MG63 (cell line): ENCODE measurements at places on chromosomes 13 and 19.
A peak's percentile ranks its signal among the peaks of the same experiment; 100 is the strongest.

DNA sequence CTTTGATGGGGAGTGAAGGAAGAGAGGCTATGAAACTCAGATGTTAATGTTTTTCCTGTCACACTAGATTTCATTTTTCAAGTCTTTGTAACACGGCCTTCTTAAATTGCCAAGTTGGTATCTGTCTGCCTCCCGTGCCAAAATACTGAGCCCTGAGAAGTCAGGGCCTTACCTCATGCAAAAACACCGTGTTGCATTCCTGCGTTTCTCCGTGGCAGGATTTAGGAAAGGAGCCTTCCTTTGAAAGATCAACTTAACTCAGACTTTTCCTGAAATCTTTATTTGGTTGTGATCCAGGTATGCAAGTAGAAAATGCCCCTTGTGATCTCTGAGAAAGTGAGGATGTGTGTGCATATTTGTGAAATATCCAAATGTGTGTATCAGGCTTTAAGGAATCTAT is 1291.0 kb upstream of the SLC10A2 start:
- DNase-seq: no peak

- DNase-seq: no peak
These were observed 18.1 kb downstream of the AKT2 start for GRCh38 chr19:40266912-40267600.

DNA sequence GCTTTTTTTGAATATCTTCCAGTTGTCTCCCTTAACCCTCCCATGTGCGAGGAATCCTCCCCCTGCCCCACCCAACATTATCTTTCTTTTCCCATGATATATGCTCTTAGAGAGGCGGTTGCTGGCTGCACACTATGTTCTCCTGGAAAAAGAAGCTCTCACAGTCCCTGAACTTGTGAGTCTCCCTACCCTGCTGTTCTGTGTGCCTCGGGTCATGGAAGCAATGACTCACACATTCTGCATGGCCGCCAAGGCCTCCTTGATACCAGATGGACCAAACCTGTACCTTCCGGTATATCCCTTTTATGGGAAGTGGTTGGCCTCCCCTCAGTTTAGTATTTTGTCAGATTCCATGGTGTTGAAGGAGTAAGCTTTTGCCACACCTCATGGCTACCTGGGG is 705.4 kb downstream of the SLITRK6 start:
- DNase-seq: peak; percentile 22

- no peak for DNase-seq
These were observed 457.6 kb upstream of the SLC10A2 start for GRCh38 chr13:103523858-103524257.

DNA sequence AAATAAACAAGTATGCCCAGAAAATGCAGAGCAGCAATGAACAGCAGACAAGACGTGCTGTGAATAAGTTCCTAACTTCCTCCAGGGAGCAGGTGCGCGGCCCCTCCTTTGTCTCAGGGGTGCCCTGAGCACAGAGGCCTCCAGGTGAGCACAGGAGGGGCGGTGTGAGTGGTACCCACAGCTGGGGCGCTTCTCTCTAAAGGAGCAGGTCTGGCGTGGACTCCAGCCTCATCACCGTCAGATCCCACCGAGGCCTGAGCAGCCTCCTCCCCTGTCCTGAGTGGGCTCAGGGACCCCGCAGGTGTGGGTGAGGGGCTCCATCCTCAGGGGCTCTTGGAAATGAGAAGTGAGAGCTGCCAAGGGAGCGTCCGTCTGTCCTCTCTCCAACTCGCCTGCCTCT is 3.2 kb downstream of the LILRA5 start:
- DNase-seq: no peak

GRCh38 chr13:46168341-46168740 is 13.6 kb downstream of the LCP1 start:
- DNase-seq: no peak

DNA sequence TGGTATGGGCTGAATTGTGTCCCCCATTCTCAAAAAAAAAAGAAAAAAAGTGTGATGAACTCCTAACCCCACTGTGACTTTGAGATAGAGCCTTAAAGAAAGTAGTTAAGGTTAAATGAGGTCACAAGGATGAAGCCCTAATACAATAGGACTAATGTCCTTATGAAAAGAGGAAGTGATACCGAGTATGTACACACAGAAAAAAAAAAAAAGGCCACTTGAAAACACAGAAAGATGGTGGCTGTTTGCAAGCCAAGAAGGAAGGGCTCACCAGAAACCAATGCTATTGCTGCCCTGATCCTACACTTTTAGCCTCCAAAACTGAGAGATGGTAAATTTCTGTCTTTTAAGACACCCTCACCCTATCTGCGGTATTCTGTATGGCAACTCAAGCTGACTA is 955.6 kb downstream of the PCDH17 start:
- DNase-seq: no peak

DNA sequence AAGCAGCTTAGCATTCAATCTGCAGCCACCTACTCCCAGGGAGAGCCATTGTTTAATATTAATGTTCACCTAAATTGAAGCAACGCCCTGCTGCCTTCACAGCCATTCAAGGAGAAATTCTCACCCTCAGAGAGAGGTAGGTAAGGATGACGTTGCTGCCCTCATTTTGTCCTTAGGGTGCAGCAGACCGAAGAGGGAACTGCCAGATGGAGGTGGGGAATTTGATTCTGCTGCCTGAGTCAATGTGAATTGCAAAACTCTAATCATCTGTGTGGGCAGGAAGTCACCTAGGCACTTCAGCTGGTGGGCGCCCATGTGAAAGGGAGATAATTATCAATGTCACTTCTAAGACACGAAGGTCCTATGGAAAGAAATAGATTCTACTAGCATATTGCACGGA is 503.4 kb downstream of the TBC1D4 start:
- no peak for DNase-seq

DNA sequence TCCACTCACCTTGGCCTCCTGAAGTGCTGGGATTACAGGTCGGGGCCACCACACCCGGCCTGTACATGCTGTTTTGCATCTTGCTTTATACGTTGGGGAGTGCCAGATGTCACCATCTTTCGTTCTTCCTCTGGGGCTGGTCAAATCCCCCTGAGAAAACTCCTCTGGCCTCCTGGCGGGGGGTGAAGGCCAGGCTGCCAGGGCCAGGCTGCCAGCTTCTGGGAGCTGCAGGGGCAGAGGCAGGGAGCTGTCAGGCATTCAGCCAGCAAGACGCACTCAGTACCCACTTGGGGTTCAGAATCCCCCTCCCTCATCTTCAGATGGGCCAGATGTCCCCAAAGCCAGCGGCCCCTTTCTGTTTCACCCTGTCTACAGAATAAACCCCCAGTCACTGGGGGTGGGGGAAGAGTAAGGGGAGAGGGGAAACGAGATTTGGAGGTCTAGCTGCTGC is 16.1 kb downstream of the ZSWIM9 start:
- DNase-seq: no peak

DNA sequence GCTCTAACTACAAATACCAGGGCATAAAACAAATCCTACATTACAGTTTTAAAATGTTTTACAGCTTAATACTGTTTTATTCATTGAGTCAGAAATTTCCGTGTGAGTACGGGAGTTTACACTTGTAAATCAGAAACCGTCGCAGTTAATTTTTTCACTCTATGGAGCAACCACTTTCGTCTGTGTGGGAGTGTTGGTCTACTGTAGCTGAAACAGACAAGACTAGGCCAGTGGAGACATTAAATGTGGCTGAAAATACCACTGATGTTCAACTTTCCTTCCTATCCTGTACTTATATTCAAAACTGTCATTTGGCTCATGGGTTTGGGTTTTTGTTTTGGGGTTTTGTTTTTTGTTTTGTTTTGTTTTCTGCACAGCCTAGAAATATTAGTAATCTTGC is 268.7 kb downstream of the DCT start:
- DNase-seq: no peak

DNA sequence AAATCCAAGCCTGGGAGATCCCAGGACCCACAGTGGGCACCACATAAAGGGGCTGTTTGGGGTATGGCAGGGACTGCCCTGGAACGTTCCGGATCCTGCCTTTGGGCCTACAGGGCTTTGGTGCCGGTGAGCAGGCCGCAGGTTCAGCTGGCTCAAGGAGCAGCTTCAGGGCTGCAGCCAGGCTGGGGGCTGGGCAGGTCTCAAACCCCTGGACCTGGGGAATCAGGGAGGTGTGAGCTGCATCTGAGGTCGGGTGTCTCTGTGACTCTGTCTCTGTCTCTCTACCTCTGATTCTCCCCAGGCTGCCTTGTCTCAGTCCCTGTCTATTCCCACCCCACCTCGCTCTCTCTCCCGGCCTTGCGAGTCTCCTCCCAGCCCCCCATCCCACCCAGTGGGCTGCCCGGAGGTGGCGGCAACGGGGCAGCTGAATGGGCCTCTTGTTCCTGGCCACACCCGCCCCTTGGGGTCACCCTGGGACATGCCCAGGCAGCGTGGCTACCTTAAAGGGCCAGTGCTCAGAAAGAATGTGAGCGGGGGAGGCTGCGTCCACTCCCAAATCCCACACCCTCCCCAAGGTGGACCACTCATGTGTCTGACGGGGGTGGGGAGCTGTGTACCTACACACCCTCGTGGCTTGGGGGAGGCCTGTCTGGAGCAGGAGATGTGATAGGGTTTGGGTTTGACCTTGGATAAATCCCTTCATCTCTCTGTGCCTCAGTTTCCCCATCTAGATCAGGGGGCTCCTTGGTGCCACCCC is 31.1 kb downstream of the NFIC start:
- DNase-seq: no peak

GRCh38 chr13:47665043-47665442 is 336.0 kb downstream of the SUCLA2 start:
- no peak for DNase-seq

DNA sequence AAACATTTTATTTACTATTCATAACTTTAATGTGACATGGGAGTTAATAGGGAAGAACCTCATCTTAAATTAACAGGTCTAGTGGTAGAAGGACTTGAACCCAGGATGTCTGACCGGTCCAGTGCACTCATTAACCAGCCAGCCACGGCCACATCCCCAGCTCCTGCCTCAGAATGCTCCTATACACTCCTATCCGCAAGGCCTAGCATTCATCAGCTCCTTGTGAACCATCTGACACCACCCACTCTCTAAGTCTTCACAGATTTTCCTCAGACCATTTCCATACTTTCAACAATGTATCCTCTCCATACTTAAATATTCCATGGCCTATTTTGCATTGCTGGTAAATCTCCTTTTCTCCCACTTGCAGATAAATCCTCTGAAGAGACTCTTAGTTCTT is 98.3 kb downstream of the KLF12 start:
- DNase-seq: no peak

GRCh38 chr13:109778102-109778542 is 8.3 kb downstream of the IRS2 start:
- DNase-seq: no peak

- no peak for DNase-seq
These were observed 524 bp downstream of the PRKCG start for GRCh38 chr19:53882391-53883050.

DNA sequence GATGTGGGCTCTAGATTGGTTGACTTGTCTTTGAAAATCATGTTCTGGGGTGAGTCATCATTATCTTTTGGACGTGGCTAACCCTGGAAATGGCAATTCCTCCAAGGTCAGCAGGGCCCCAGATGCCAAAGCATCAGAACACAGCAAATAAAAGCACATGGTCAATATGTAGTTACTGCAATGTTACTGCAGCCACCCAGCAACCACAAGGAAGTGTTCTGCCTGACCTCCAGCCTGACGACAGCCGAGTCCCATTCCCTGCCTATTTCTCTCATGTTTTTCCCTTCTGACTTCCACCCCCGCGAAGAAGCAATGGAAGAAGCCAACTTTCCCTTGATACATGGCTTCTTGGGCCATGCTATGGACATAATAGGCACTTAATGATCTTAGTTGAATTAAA is 577.9 kb downstream of the IRS2 start:
- DNase-seq: no peak

DNA sequence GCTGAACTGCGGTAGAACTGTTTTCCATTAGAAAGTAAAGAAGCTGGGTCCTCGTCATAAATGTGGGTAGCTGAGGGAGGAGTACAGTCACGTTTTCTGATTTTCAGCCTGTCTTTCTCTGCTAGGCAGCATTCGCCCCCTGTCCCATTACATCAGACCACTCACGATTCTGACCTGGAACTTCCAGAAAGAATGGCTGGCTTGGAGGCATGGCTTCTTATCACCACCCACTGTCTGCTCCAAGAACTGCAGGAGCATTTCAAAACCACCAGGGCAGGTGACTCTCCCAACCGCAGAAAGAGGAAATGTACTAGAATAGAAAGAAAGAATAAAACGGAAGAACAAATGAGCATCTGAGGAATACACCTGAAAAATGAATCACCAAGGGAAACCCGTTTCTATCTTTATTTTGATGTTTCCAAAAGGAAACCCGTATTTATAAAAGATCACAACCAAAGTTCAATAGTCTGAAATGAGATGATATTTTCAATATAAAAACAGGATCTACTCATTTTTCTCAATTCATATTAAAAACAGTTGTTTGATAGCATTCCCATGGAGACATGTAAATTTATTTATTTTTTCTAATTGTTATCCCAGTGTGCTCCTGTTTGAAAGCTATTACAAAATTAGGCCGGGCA is 22.1 kb upstream of the POMP start:
- DNase-seq: peak; percentile 39

- no peak for DNase-seq
These were observed 197.0 kb downstream of the PCDH9 start for GRCh38 chr13:67033170-67033569.

- no peak for DNase-seq
These were observed 1.8 kb upstream of the IFI30 start for GRCh38 chr19:18171605-18172327.

DNA sequence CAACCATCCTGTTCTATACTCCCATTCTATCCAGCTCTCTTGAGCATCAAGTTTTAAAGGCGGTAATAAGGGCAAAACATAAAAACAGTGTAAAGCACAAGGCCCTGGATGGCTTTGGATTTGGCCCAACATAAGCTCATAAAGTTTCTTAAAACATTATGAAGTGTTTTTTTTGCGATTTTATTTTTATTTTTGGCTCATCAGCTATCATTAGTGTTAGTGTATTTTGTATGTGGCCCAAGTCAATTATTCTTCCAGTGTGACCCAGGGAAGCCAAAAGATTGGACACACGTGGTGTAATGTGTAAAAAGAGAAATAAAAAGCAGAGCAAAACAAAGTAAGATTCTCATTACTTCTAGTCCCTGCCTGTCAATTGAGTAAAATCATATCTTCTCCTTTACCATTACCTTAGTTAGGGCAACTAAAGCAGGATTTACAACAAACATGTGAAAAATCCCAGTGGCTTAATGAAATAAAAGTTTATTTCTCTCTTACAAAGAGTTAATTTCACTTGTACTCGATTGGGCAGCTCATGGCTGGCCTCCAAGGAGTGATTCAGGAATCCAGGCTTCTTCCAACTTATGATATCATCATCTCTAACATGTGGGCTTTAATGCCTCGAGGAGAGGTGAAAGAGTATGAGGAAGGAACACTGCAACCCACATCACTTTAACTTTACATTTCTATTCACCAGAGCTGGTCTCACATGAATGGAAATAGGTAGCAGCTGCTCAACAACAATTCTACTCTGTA is 725.2 kb upstream of the SLITRK1 start:
- DNase-seq: peak; percentile 77

- no peak for DNase-seq
These were observed 7.8 kb downstream of the DHX34 start for GRCh38 chr19:47356900-47357299.

DNA sequence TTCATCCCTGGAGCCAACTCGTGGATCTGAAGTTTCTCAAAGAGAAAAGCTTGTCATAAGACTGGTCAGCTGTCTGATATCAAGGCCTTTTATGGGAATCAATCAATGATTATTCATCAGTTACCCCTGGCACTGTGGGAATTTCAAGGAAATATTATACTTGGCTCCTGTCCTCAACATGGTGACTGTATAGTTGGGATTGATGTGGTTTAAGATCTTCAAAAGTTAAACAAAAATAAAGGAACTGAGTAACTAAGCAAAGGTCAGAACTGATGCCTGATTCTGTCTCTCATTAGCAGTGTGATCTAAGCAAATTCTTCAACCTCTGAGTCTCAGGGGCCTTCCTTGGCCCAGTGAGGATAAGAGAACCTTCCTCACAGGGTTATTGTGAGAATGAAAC is 22.2 kb upstream of the SERPINE3 start:
- no peak for DNase-seq
